ENCODE measurements at places on chromosomes 5 and 9. TPM values are rescaled to one million over a fixed set of nuclear protein-coding genes. Genes with fewer than 3 reads are reported as not detected.

DNA sequence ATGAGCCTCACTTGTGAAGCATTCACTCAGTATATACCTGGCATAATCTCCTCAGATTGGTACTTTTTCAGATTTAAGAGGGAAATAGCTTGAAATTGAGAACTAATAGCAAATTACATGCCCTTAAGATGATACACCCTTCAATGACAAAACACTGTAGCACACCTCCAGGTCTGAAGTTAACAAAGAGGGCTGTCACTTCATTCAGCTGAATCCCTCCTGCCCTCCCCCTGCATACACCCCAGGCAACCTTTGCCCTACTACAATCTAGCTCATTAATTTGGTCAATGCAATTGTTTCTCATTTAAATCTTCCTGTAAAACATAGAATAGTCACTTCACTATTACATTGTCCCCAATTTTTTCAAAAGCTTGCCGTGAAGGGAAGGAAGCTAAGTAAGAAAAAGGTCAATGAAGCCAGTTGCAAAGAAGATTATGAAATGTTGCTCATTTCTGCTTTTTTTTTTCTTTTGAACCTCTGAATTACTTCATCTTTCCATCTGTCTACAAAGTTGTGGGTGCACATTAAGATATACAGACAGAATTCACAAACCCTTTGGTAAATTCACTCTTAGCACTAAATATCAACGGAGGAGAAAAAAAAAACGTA lies 294.8 kb upstream of the PTGER4 start:
- H3K27me3 ChIP-seq = no peaks in the 10 kb centered on the region
- peaks cover 4% of the 10 kb centered on the region for H3K4me1 ChIP-seq
- no peak for DNase-seq
- H3K4me3 ChIP-seq = no peak overlapping the region
- H3K27ac ChIP-seq = no peak overlapping the region

- no peaks in the 10 kb centered on the region for H3K27me3 ChIP-seq
- peaks cover 35% of the 10 kb centered on the region for H3K4me1 ChIP-seq
- H3K36me3 ChIP-seq = no peaks in the 10 kb centered on the region
- H3K27ac ChIP-seq = no peak overlapping the region
- no peak overlapping the region for H3K4me3 ChIP-seq
- DNase-seq = no peak
Measured at GRCh38 chr5:61386045-61386800, 54.2 kb downstream of the ZSWIM6 start.

- H3K27me3 ChIP-seq = peaks cover 24% of the 10 kb centered on the region
- no peak overlapping the region for H3K27ac ChIP-seq
- peaks cover 18% of the 10 kb centered on the region for H3K4me1 ChIP-seq
- DNase-seq = no peak
- no peaks in the 10 kb centered on the region for H3K36me3 ChIP-seq
Measured at GRCh38 chr9:87336914-87337333, 160.7 kb upstream of the DAPK1 start.

SLC28A3 gene
- total RNA-seq = not detected

DNA sequence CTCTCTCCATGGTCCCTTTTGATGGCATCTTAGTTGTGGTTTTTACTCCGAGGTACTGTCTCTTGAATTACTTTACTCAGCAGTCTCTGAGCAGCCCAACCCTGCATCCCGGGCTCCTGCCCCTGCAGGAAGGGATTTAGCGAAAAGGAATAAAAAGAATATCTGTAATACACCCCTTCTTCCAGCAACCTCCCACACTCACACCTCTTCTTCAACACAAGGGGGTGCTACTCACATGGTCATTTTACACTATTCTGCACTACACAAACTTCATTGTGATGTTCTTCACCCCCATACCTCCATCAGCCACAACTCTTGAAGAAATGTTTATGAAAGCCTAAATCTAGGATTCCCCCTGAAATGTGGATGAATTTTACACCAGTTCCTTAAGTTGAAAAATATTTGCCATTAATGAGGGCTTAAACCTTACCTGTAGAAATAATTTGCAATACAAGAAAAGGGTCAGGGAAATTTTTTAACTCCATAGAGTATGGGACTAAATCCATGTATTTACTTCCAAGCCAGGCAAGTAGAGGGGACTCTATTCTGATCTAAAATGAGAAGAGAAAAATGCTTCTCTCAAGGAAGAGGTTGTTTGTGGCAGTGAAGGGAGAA lies 26.0 kb downstream of the TPD52L3 start:
- no peaks in the 10 kb centered on the region for H3K36me3 ChIP-seq
- no peak overlapping the region for H3K27ac ChIP-seq
- no peaks in the 10 kb centered on the region for H3K4me1 ChIP-seq
